ENCODE measurements at places on chromosomes 16 and 17.

GRCh38 chr17:78722246-78722761 is 59.8 kb downstream of the CYTH1 start:
- peak; percentile 64 for DNase-seq

DNA sequence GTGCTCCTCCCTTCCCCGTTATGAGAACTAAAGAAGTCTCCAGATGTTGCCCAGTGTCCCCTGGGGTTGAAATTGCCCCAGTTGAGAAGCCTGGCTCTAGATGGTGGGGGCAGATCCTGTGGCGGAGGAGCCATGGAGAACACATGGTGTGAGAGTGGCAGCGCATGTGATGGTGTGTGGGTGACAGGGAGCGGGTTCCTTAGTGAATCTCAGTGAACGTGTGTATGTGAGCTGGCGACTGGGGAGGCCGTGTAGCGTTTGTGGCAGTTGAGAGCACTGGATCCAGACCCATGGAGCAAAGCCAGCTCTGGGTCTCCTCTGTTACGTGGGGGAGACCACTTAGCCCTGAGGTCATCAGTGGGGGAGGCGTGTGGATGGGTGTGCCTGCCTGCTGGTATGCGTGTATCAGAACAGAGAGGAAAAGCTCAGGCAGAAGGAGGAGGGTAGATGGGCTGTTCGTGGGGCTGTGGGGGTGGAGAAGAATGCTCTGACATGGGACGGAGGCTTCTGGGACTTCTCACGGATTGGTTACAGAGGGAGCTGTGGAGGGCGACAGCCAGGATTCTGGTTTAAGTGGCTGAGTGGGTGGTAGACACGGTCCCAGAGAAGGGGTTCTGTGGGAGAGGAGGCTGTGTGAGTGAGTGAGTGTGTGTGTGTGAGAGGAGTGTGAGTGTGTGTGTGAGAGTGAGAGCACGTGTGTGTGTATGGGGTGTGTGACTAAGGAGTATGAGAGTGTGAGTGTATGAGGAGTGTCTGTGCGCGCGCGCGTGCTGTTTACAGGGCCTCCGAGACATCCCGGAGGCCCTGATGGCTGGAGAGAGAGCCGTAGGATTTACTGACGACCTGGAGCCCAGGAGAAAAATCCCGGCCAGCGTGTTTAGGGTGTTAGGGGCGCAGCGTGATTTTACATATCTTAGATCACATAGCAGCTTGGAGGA is 193.8 kb downstream of the SNX29 start:
- DNase-seq = peak; percentile 20

GRCh38 chr16:50696126-50696525 is 2.7 kb downstream of the NOD2 start:
- DNase-seq = no peak

GRCh38 chr17:57370037-57370581 is 113.8 kb downstream of the MSI2 start:
- DNase-seq = no peak

- DNase-seq = no peak
Observed at GRCh38 chr17:72426948-72427760, 306.3 kb downstream of the SOX9 start.

- DNase-seq = no peak
Observed at GRCh38 chr16:10103118-10103517, 79.1 kb downstream of the GRIN2A start.

GRCh38 chr17:5257124-5257523 is 22.5 kb upstream of the SCIMP start:
- no peak for DNase-seq

Data from anterior cingulate cortex (tissue), 58 donors.